ENCODE measurements at places on chromosomes 2 and 18.

DNA sequence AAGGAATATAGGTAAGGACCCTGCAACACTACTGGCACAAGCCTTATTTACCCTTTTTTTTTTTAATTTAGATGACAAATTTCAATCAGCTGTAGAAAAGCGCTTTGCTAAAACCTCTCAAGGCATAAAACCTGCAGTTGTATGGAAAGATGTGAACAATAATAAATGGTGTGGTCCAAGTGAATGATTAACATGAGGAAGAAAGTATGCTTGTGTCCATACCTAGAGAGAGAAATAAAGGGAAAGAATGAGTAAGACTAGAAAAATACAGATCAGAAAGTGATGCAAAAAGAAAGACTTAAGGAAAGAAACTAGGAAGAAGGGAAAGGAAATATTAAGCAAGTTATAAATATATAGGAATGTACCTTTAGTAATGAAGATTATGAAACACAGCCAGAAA, 119.2 kb upstream of the SCN7A start:
- DNase-seq, result no peak

DNA sequence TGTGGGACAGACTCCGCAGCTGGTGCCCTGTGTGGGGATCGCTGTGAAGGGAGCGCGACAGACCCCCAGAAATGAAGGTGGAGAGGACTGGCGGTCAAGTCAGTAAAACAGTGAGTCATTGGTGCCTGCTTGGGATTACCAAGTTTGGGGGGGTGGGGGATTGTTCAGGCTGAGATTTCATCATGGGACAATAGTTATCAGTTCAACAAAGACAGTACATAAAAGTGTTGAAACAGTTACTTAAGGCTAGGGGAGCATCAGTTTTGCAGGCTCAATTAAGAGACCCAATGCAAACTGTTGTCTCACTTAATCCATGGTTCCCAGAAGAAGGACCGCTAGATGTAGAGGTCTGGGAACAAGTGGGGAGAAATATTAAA, 42.4 kb upstream of the PDK1 start:
- DNase-seq, result no peak

DNA sequence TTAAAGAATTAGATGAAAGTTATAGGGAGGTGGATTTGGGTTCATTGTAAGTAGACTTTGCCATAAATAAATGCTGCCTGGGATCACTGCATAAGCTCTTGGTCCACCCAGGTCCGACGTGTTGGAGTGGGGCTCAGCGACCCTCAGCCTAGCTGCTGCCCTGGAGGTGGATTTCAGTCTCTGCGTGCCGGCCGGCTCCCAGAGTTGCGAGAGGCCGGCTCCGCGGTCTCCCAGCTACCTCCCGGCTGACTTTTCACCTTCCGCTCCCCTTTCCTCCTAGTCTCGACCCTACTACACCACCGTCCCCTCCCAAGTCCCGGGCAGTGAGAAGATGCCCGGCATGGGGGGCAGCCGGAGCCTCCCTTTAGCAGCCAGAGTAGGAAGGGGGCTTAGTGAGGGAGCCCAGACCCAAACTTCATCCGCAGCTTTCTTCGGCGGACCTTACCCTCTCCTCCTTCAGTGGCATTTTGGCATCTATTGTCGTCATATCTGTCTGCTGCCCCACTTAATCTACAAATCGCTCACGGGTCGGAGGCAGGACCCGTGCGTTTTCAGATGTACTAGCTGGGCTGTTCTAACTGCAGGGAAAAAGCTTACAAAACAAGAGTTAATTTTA, 8.1 kb downstream of the EMX1 start:
- no peak for DNase-seq

DNA sequence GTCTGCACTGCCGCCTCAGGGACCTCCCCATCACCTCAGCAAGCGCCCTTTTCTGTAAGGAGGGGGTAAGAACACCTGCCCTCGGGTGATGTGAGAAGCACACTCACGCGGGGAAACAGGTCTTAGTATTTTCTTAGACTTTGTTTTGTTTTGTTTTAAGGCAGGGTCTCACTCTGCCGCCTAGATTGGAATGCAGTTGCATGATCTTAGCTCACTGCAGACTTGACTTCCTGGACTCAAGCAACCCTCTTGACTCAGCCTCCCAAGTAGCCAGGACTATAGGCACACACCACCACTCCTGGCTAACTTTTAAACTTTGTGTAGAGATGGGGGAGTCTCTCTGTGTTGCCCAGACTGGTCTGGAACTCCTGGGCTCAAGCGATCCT, 37.1 kb downstream of the RAMP1 start:
- no peak for DNase-seq

GRCh38 chr2:47277187-47277586, 122.1 kb upstream of the STPG4 start:
- no peak for DNase-seq

- DNase-seq, result no peak
Measured at GRCh38 chr2:13334545-13334944, 617.8 kb downstream of the TRIB2 start.

- no peak for DNase-seq
Measured at GRCh38 chr18:13423352-13423751, 204.8 kb downstream of the LDLRAD4 start.

DNA sequence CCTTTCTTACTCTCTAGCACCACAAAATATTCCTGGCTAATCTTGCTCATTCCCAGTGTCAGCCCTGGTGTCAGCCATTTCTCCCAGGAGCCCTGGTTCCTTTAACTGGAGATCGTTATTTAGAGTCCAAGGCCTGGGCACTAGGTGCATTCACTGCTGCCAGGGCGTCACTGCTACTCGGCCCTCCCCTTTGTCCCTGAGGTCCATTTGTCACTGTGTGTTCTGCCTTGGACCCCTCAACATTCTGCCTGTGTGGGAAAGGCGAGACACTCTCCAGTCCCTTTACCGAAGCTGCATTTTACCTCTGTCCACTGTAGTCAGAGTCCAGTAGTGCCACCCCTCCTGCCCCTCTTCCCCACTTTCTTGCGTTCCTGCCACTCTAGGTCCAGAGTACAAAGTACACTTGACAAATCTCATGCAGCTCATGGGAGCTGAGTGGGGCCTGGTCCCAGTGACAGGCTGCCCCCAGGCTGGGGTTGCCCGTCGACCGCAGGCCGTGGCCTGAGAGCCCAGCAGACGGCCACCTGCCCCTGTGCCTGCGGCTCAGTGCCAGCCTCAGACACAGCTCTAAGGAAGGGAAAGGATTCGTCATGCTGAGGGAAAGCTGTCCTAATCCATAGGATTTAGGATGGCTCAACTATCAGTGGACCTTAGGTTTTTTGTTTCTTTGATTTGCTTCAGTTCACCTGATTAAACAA, 52.1 kb downstream of the COPS8 start:
- no peak for DNase-seq

DNA sequence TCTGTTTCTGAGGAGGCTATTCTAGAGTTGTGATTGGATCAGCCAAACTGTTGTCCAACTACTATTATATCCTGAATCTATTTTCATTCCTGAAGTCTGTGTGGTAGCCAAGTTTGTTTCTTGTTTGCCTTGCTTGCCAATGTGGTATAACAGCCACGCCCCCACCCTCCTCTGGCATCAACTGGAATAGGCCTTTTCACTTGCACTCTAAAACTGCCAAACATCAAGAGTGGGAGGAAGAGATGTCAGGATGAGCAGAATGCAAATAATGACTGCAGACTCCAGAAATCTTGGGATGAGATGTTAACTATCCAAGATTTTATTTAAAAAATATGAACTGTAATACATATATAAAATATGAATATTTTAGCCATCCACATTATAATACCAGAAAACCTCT, 246.1 kb downstream of the NRXN1 start:
- no peak for DNase-seq

- no peak for DNase-seq
Measured at GRCh38 chr2:232482301-232483238, 5.1 kb downstream of the ECEL1 start.

DNA sequence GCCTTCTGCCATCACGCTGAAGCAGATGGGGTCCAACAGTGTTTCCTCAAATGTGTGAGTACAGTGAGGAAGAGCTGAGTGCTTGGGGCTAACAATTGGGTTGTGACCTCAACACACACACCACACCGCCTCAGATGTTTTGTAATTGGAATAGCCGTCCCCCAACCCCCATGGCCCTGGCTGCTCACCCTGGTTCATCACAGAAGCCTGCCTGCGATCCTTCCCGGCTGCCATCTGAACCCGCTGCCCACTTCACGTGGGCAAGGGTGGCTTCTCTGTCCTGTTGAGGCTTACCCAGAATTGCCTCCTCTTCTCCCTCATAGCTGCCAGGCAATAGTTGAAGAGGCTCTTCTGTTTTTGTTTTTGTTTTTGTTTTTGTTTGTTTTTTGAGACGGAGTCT, 44.1 kb downstream of the TGOLN2 start:
- no peak for DNase-seq

GRCh38 chr2:176646033-176646615, 376.9 kb downstream of the MTX2 start:
- DNase-seq, result no peak

- DNase-seq, result no peak
Measured at GRCh38 chr2:106161938-106162820, 31.9 kb downstream of the UXS1 start.

- no peak for DNase-seq
Measured at GRCh38 chr18:63799189-63799588, 24.0 kb downstream of the SERPINB7 start.

DNA sequence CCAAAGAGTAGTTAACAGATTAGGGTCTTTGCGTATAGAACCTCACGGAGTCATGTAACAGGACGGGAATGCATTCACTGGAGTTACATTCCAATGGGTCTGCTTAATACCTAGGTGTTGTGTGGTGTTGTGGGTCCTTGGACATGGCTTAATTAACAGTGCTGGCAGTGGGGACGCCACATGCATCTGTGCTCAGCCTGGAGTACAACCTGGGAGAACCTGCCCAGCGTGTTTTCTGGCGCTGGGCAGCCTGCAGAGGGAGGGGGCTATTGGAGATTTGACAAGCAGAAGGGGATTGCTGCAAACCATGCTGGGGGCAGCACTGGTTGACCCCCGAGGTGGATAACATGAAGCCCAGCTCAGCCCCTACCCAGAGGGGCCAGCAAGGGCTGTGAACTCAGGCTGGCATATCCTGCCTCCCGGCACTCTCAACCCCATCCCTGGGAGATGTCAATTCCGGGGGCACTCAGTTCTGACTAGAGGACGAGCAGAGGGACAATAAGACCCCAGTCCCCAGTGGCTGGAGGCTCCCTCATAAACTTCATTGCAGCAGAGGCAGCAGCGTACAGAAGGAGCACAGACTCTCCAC, 29.3 kb upstream of the COPS8 start:
- no peak for DNase-seq

- DNase-seq, result no peak
Measured at GRCh38 chr2:240624950-240625621, at the start of gene GPR35. Gene GPR35 (plus strand): TSS chr2:240625480. CDS start chr2:240629953, 4,473 bp downstream.

DNA sequence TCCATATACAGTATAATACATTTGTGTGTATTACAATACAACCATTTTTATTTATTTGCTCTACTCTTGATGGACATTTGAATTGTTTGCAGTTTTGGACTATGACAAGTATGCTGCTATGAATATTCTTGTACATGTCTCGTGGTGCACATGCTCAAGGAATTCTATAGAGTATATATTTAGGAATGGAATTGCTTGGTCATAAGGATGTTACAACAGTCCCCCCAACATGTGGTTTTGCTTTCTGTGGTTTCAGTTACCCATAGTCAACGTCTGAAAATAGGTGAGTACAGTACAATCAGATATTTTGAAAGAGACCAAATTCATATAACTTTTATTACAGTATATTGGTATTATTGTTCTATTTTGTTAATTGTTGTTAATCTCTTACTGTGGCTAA, 24.1 kb upstream of the PLEKHM3 start:
- no peak for DNase-seq

DNA sequence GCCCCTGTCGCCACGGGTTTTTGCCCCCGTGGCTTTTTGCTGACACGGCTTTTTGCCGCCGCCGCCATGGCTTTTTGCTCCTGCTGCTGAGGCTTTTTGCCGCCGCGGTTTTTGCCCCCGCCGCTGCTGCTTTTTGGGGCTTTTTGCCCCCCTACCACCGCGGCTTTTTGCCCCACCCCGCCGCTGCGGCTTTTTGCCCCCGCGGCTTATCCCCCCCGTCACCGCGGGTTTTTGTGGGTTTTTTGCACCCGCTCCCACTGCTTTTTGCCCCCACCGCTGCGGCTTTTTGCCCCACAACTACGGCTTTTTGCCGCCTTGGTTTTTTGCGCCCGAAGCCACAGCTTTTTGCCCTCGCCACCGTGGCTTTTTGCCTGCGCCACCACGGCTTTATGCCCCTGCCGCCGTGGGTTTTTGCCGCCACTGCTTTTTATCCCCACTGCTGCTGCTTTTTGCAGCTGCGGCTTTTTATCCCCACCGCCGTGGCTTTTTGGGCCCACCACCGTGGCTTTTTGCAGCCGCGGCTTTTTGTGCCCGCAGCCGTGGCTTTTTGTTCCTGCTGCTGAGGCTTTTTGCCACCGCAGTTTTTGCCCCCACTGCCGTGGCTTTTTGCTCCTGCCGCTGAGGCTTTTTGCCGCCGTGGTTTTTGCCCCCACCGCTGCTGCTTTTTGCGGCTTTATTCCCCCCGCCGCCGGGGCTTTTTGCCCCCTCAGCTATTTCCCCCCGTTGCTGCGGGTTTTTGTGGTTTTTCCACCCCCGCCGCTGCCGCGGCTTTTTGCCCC, 2798.0 kb upstream of the TEKT4 start:
- DNase-seq, result no peak

DNA sequence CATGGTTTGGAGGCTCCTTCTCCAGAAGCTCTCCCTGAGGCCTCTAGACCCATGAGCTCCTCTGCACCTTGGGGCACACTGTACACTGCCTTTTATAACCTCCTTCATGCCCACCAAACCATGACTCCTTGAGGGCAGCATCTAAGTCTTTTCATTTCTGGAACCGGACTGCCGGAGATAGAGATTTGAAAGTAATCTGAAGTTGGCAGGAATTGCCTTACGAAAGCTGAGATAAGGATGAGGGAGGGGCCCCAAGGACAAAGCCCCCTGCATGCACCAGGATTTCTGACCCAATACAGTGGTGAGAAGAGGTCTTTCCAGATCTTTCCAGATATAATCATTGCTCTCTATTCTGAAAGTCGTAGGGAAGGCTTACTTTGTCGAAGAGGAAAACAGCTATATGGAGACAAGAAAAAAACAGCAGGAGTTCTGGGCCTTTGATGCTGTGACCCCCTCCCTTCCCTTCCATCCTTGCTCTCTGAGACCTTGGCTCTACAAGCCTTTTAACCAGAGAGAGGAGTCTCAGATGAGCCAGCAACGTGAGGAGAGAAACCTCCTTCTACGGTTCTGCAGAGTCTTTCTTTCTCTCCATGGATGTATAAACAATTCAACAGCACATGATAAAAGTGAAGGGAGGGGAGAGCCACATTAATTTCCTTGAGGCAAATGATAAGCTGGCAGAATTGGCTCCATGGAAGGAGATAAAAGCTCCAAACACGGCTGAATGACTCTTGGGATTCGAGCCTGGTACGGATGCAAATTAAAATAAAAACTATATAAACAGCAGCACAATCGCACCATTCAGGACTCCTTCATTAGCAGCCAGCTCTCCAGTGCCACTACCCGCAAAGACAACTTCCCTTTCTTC, 88.0 kb upstream of the RTN4 start:
- DNase-seq, result no peak

All from esophagus squamous epithelium (tissue), 5 donors.